ENCODE measurements at places on chromosomes 2 and 18.

DNA sequence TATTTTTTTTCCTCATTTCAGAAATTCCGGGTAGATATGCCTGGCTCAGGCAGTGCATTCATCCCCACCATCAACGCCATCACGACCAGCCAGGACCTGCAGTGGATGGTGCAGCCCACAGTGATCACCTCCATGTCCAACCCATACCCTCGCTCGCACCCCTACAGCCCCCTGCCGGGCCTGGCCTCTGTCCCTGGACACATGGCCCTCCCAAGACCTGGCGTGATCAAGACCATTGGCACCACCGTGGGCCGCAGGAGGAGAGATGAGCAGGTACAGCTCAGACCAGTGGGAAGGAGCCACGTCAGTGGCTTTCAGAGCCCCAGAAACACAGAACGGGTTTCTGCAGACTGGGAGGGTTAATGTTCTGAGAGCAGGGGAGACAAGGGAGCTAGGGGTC lies 11.4 kb downstream of the FOSL2 start:
- DNase-seq, result no peak

DNA sequence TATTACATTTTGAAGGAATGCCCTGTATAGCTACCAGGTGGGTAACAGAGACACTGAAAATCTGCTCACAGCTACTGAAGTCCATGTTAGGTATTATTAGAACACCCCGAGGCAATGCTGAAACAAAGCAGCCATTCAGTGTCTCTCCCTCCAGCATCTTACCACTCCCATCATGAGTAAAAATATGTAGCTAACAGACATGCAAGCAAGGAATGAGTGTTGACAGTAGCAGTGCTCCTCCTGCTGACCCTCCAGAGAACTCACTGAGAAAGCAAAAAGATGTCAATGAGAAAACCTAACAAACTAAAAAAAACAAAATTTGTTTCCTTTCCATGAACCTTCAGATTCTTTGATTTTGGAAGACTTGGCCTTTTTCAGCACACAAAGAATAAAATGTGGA lies 393.9 kb downstream of the LRRTM1 start:
- DNase-seq, result no peak

DNA sequence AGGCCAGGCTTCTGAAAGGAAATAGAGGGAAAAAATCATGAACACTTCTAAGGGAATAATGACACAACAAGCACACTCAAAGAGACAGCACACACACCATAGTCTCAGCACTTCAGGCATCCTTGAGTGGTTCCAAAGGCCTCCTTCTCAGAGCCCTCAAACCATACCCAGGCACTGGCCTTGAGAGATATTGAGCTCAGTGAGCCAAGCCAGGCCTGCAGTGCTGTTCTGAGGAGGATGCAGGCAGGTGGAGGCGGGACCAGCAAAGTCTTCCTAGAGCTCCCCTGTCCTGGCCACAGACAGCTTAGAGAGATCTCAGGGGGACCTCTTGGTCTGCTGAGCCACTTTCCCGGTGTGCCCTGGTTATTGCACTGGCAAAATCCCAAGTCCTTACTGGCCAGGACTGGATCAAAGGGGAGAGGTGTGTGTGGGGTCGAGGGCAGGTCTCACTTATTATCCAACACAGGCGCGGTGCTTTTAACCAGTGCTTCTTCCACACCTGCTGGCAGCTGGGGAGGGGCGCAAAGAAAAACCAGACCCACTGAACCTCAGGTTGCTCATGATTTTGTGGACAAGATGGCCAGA lies 86.8 kb upstream of the HAAO start:
- DNase-seq, result no peak

DNA sequence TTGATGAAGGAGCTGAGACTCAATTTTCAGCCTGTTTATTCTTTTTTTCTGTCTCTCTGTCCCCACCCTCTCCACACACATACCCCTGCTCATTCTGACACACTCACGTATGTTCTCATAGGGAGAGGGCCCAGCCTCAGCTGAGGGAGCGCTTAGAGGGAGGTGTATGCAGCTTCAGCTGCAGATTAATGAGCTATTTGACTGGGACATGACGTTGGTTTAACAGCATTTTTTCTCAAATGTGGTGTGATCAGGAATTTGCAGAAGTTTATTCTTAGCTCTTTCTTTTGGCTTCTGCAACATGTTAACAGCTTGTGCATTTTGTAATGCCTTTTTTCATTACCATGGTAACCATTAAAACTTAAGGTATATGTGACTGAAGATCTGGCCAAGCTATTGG lies 1547.1 kb upstream of the PIK3C3 start:
- no peak for DNase-seq

GRCh38 chr2:126703311-126703710 lies 47.4 kb downstream of the GYPC start:
- DNase-seq, result no peak

GRCh38 chr2:235270291-235270690 lies 223.6 kb upstream of the AGAP1 start:
- DNase-seq, result no peak

DNA sequence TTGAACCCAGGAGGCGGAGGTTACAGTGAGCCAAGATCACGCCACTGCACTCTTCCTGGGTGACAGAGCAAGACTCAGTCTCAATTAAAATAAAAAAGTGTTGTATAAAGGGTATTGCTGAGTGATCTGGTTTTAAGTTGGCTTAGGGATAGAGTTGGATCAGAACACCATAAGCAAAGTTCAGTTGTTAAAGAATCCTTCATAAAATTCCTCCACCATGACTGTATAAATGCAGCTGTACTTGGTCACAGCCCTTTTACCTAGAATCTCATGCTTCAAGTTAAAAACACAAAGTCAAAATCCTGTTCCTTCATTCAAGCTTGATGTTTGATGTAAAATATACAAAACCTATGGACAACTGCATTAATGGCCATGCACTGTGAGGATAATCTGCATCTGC lies 33.4 kb upstream of the PNO1 start:
- DNase-seq, result no peak

DNA sequence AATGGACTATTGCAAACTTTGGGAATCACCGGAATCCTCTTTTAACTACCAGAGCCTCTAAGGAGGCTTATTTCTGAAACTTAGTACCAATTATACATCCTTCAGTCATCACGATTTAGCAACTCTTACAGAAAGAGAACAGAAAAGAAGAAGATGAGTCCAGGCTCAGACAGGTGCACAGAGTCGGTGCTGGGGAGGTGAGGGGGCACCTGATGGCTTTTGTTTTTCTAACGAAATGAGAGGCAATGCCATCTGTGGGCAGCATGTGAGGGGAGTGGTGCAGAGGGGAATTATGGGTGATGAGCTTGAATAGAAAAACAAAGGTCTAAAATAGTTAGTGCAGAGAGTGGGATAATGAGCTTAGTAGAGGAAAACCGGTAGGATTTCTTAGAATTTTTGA lies 522.6 kb downstream of the CMPK2 start:
- no peak for DNase-seq

DNA sequence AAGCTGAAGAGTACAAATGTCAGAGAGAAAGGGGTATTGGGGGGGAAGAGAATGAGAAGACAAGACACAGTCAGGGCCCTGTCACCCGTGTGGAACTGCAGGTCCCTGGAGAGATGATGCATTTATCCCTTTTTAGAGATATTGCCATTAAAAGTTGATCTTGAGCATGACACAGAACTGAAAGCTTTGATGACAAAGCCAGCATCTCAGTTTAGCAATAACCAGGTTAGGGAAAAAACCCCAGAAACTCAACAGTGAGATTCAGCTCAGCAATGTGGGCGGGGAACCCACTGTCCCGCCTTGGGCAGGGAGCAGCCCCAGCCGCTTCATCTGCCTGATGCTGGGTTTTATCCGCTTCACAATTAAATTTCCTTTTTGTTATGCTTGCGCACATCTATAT lies 181.1 kb downstream of the NEDD4L start:
- DNase-seq, result no peak

GRCh38 chr18:56445422-56445821 lies 193.0 kb downstream of the TXNL1 start:
- no peak for DNase-seq

- DNase-seq, result no peak
Observed at GRCh38 chr2:46267616-46268015, 29.6 kb upstream of the EPAS1 start.

GRCh38 chr2:165067643-165068486 lies 112.5 kb upstream of the SLC38A11 start:
- DNase-seq, result no peak

DNA sequence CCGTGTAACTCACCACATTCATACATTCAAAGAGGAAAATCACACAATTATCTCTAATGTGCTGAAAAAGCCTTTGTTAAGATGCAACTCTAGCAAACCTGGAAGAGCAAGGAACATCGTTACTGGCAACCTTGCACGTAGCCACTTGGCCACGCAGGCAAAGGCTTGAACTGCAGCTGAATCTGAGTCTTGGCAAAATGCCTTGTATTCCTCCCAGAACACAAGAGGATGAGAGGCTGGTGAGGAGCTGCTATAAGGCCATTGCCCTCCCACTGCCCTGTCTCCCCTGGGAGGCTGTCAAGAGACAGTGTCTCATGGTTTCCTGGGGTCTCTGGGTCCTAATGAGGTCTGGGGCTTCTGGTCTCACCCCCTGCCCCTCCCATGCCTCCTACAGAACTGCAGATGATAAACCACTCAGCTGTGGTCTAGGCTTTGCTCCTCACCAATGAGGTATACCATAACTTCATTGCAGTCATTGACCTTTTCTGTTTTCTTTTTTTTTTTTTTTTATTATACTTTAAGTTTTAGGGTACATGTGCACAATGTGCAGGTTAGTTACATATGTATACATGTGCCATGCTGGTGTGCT lies 141.4 kb downstream of the SPP2 start:
- no peak for DNase-seq

GRCh38 chr18:7206217-7206616 lies 24.7 kb upstream of the LRRC30 start:
- no peak for DNase-seq

DNA sequence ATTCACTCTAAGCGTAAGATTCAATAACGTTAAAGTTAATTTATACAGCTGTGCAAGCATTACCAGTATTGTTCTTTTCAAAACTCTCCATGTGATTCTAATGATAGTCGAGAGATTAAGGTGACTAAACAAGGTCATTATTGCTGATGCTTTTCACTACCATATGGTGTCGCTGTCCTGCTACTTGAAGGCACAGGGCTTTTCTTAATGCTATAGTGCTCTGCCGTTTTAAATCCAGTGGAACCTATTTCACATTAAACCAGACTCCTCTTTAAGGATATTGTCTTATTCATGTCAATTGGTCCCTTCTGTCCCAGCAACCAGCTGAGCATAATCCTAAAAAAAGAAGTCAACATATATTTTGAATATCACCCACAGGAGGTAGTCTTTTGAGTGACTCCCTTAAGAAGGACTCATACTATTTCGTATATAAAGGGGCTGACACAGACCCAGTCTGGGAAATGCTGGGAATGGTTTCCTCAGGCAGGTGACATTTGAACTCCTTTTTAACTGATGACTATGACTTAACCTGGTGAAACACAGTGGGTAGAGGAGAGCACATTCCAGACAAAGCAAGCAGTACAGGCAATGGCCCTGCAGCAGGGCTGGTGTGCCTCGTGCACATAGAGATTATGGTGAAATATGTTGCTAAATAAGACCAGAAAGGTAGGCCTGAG lies 53.9 kb upstream of the CYTIP start:
- peak; percentile 53 for DNase-seq

DNA sequence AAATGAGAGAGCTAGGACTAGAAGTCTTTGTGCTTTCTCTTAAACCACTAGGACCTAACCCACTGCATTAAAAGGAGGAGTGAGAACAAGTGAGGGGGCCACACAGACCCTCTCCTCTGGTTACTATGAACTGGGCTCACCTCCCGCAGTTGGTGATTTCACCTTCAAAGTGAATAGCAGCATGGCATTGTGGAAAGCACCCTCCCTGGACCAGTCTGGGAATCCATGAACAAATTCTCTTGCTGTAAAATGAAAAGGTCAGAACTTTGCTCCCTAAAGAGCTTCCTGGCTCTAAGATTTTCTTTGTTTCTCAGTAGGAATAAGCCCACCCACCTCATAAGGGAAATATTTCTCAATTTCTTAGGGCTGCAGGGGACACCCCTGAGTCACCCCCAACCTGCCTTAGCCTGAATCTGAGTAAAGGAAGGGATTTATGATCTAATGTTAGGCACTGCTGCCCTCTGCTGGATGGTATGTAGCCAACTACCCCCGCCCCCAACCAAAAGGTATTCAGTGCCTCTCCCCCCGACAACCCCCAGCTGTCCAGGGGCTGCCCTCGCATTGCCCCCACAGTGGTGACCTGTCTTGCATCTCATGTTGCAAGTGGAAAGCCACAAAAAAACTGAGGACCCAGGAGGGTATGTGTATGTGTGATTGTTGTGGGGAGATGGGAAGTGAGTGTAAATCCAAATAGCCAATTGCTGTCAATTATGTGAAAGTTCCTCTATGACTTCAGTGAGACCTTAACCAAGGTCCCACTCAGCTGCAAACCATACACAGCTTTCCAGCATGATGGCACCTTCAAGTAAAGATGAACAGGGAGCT lies 230.9 kb upstream of the SLC14A2 start:
- DNase-seq, result peak; percentile 61

DNA sequence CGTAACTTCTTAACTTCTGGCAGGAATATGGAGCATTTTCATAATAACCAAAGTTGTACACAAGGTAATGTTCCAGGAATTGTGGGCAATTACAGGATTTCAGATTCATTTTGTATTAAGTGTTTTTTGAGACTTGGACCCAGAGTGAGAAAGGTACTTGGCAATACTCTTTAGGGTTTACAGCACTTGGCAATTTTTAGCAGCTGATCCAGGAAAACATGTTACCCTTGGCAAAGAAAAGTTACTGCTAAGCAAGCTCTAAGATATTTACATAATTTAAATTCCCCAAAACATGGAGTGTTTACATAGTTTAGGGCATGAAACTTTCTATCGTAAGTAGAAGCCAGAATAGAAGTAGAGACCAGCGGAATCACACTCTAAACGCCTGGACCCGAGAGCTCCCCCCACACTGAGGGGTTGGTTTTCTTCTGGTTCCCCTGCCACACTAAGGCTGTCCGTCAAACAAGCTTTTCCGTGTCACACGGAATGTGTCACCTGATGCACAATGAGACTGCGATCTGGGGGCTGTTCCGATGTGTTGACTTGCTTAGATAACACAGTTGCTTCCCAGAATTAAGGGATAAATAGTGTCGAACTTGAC lies 177.1 kb downstream of the PTGR3 start:
- DNase-seq, result no peak

DNA sequence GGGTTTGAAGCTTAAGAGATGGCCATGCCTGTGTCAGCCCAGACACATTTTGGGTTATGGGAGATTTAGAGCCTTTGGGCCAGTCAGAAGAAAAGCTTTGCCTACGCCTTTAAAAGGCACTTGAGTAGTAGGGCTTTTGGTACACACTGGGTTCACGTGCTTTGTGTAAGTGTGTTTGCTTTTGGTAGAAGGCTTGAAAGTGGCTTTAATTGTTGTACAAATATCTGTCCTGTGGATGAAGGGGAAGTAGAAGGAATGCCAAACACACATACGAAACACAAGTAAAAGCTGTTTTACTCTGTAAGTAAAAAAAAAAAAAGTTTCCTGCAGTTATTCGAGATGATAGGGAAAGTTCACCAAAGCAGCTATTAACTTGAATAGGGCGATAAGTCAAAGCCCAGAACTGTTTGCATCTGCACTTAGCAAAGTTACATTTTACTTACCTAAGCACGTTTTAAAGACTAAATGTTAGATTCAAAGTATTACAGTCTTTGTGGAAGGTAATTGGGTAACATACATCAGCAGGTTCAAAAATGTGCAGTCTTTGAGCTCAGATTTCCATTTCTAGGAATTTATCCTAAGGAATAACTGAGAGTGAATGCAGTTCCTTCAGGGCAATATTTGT lies 75.4 kb downstream of the STK25 start:
- no peak for DNase-seq

GRCh38 chr2:121324601-121325000 lies 39.6 kb upstream of the TFCP2L1 start:
- DNase-seq, result no peak

Measured in NB4 (cell line).